ENCODE measurements at places on chromosomes 6 and 20.

DNA sequence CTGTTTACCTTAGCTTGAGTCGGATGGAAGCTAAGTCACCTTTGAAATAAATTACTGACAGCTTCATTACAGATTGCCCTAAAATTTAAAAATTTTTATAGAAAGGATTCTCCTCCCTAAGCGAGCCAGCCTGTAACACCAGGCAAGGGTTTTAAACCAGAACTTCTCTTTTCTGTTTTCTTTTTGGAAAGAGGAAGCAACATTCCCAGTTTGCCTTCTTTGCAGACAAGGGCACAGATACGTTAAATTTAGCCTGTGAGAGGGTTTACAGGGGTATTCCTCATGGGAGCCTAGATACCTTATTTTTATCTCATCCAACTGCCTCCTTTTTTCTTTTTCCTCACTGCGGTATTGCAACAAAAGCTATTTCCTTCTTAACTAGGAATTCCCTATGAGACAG is 45.0 kb downstream of the GNAS start:
- DNase-seq = no peak

GRCh38 chr6:49839162-49839561 is 27.2 kb downstream of the CRISP1 start:
- DNase-seq = no peak

DNA sequence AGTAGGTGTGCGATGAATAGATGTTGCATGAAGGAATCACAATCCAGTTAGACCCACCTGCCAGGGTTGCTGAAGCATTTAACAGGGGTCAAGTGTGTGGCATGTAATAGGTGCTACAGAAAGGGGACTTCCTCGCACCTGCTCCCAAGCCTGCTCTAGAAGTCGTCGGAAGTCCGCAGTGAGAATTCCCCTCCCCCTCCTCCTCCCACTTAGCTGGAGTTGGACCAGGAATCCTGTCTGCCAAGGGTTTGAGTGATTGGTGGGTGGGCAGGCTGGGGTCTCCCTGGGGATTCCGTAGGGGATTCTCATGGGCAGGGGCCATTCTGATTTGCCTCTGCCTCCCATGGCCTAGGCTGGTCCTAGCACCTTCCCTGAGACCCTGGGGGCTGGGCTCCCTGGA is 10.3 kb downstream of the SCRT2 start:
- no peak for DNase-seq

GRCh38 chr6:15421945-15422733 is 176.3 kb downstream of the JARID2 start:
- DNase-seq = no peak

DNA sequence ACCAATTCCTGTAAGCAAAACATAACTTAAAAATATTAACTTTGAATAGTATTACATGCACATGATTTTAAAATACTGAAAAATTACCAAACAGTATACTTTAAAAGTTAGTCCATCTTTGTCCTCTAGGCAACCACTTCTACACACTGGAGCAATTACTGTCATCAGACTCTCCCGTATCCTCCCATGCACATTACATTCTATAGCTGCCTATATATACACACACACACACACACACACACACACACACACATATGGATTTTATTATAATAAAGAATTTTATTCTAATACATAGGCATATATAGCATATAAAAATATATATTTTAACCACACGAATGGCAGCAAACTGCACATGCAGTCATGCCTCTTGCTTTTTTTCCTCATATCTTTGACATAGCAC is 8.2 kb downstream of the REV3L start:
- no peak for DNase-seq

DNA sequence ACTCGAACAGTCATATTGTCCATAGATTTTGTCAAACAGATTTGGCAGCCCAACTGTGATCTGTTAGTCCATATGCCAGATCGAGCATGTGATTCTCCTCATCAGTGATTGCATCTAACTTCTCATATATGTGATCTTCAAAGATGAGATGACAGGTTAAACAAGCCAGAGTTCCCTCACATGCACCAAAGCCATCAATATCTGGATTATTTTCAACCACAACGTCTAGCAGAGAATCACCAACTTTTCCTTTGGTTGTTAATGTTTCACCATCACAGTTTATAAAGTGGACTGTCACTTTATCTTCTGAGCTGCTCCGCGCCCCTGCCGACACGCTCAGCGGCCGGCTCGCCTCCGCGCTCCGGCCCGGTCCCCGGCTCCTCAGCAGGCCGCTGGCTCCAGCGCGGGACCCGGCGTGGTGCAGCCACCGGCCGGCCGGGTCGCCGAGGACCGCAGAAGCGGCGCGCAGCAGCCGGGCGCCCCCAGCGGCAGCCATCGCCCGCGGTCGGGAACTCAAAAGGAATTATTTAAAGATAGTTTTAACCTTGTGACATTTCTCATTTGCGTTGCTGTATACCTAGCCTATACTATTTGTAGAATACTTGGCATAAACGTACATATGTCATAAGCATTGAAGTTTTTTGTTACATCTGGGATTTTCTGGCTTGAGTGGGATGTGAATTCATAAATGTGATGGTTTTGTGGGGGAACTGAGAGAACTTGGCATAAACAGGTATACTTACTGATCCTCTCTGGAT is 40.1 kb upstream of the DYNLRB1 start:
- peak; percentile 52 for DNase-seq

GRCh38 chr20:31496761-31497295 is 17.4 kb upstream of the HM13 start:
- peak; percentile 94 for DNase-seq

- DNase-seq = no peak
Measured at GRCh38 chr6:130765181-130765727, 62.0 kb upstream of the SMLR1 start.

DNA sequence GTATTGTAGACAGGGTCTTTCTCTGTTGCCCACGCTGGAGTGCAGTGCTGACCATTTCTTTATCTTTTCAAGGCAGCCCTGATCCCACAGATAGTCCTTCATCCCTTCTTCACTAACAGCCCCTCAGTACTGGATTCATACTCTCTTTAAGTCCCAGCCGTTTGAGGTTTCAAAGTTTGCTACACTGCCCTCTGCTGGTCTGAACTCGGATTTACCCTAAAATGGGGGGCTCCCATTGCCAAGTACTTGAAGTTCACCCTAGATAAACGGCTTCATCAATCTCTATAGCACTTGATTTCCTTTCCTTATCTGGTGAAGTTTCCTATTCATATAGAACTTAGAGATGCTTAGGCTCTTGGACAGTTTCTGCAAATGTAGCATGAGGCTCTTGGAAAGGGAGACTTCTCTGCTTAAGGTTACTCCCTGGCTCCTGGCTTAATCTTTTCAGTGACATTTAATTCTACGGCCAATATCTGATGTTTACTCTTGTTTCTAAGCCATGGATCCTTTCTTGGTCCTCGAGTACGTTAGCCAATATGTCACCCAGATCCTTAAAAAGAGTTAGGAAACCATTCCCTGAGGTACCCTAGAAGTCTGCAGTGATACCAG is 21.4 kb upstream of the PREP start:
- DNase-seq = peak; percentile 37

GRCh38 chr6:115487331-115487730 is 573.4 kb downstream of the FRK start:
- DNase-seq = no peak

DNA sequence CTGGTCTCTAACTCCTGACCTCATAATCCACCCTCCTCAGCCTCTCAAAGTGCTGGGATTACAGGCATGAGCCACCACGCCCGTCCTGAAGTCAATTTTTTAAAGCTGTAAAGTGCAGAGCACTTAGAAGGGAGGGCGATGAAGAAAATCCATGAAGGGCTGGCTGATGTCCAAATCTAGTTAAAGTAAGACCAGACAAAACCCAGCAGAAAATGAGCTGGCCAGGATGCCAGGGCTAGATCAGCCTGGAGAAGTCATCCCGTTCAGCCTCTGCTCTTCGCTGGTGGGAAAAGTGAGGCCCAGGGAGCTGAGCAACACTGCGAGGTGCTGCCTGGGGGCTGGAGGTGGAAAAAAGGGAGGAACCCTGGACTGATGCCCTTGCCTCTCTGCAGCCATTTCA is 3.1 kb downstream of the BPIFB4 start:
- DNase-seq = no peak

DNA sequence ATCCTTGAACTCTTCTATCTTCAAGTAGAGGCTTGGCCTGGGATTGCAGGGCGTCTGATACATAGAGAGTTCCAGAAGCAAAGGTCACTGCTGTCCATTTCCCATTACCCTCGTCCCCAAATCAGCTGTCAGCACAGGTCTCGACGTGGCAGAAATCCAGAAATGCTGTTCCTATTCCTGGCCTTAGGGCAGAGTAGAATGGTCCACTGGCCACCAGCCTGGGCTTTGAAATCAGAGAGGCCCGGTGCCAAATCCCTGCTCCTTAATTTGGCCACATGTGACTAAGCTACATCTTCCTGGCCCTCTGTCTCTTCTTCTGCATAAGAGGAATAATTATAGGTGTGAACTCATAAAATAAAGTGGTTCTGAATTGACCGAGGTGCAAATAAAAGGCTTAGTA is 40.9 kb upstream of the FAM83D start:
- DNase-seq = no peak
